ENCODE measurements at places on chromosomes 16 and 17. TPM values are rescaled to one million over a fixed set of nuclear protein-coding genes. Genes with fewer than 3 reads are reported as not detected.

Gene CCNF
- total RNA-seq: 1.2 TPM

Gene CCDC200
- total RNA-seq: 0.31 TPM

Gene FBXW10
- not detected for total RNA-seq

Gene CHST4
- total RNA-seq: not detected

Gene DYNLRB2
- not detected for total RNA-seq

Gene LRRC37A3
- 22.1 TPM for total RNA-seq

Gene SDK2
- total RNA-seq: 2.0 TPM
